ENCODE measurements at places on chromosomes 6 and 20. TPM values are rescaled to one million over a fixed set of nuclear protein-coding genes. Genes with fewer than 3 reads are reported as not detected.

The TMC2 gene
- total RNA-seq = not detected

The FAM162B gene
- total RNA-seq = 0.30 TPM

The PLAGL2 gene
- 3.2 TPM for total RNA-seq

The BMP6 gene
- 248 TPM for total RNA-seq

The ID4 gene
- not detected for total RNA-seq

The MPC1 gene
- total RNA-seq = 30.5 TPM

The TNF gene
- total RNA-seq = under 0.01 TPM

The ZDHHC14 gene
- 4.9 TPM for total RNA-seq

The BCKDHB gene
- 12.3 TPM for total RNA-seq

The OR2B6 gene
- total RNA-seq = not detected

The TMEM244 gene
- not detected for total RNA-seq
